ENCODE measurements at places on chromosomes 7 and 10.

DNA sequence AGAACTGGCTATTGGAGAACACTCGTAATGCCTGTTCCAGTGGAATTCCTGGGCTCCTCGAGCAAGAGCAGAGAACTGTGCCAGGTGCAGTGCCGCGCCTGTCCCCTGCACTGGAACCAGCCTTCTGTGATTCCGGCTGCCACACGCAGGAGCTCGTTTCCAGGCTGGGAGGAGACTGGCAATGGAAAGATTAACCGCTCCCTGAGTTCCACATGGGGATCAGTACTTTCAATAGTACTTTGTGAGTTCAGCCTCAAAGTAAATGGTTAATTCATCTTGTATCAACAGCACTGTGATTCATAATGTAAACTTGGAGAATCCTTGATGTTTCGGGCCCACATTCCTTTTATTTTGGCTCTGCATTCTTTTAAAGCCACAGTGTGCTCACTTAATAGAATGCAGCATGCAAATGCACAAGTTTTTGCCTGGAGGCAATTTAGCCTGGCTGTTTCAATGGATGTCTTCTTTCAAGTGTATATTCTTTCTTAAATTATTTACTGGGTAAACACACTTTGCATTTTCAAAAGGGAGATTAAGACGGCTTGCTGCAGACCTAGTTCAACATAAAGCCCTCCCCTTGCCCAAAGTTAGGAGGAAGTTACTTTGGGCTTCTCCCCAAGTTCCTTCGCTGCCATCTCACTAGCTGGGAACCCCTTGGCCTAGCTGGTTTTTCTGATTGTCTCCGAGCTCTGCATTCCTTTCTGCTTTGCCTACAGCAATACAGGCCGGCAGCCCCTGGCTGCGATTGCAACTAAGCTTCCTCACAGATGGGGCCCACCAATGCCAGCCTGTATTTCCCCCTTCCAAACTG, 138.1 kb upstream of the TCF7L2 start:
- no peak for DNase-seq

GRCh38 chr10:127577376-127578258, 28.5 kb downstream of the NPS start:
- no peak for DNase-seq

- DNase-seq, result no peak
Measured at GRCh38 chr10:116121640-116122525, 151.1 kb downstream of the GFRA1 start.

DNA sequence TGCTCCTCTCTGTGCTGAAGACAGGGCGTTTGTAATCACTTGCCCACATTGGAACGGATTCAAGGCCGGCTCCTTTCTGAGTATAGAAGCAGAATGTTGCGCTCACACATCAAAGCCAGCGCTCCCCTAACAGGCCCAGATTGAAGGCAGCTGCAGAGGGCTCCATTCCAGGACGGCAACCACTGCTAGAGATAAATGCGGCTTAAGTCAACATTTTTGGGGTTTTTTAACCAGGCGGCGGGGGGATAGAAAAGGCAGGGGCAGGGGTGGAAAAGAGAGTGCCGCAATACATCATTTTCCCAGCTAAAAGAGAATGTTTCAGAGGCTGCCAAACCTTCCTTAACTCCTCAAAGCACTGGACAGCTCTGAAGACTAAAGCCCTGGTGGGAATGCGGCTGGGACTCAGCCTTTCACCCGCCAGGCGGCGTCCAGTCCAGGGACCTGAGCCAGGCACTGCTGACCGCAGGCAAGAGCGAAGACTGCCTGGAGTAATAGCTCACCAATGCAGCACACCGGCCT, 189.6 kb downstream of the TNS3 start:
- no peak for DNase-seq

GRCh38 chr7:108454674-108455550, 1.3 kb downstream of the NRCAM start:
- DNase-seq, result no peak

- no peak for DNase-seq
Measured at GRCh38 chr7:8827329-8827728, 393.9 kb downstream of the NXPH1 start.

DNA sequence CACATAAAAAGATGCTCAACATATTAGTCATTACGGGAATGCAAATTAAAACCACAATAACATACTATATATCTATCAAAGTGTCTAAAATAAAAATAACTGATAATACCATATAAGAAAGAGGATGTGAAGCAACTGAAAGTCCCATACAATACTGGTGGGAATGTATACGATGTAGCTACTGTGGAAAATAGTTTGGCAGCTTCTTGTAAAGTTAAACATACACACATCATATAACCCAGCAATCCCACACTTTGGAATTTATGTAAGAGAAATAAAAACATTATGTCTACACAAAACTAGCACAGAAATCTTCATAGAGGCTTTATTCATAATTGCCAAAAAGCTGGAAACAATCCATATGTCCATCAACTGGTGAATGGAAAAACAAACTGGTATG, 10.5 kb upstream of the COMMD3 start:
- DNase-seq, result no peak

DNA sequence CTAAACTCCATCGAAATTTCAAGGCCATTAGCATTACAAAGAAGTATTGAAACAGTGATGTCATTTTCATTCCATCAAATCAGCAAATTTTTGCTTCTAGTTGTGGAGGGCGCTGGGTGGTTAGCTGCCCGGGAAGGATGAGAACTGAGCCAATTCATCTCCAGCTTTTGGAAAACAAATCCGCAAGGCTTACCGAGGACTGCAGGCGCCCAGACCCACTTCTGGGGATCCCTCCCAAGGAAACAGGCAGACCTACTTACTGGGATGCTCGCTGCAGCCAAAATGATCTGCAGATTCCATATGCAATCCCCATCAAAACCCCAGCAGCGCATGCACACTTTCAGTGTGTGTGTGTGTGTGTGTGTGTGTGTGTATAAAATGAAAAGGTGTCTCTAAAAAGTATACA, 19.2 kb downstream of the TNRC18 start:
- DNase-seq, result no peak

DNA sequence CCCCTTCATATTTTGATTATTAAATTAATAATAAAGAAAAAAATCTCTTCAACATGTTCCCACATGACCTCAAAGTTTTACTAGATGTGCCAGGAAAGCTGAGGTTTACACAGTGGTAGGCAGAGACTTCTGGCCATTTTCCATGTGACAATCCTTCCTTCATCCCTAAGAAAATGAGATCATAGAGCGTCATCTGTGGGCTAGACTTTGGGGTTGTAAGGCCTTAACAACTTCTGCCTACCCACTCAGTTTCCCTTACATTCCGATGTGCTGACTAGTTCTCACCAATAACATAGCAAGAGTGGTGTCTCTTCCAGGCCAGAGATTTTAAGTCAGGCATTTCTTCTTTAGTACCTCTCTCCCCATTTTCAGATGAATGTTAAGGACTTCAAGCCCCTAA, 171.1 kb upstream of the PHF14 start:
- DNase-seq, result no peak

DNA sequence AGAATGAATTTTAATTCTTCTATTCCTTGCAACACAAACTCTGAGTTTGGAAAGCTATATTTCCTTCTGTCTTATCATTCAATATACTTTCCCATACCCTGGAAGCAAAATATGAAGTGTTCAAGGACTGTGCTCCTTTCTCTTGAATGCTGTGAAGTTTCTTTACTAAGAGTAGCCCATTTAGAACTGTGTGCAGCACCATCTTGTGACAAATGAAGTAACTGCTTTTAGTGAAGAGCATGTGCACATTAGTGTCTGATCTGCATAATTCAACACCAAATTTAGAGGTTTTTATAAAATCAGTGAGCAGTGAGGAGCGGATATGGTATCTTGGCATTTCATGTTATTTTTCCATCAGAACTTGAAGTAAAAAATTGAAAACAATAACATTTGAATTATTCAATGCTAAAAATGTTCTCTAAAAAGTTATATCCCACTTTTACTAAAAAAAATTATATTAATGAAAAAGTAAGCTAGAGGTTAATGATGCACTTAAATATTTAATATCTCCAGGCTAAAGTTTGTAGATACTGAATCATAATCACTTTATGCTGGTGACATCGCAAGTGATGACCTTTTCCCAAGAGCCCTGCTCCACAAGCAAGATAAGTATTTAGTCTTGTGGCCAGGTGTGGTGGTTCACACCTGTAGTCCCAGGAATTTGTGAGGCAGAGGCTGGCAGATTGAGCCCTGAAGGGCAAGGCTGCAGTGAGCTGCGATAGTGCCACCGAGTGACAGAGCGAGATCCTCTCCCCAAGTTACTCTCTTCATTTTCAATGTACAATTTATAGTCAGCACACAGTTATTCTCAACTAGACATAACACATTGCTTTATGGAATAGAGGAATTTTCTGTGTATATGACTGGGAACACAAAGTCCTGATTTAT, 108.8 kb upstream of the PCLO start:
- peak; percentile 22 for DNase-seq

- no peak for DNase-seq
Measured at GRCh38 chr10:22438711-22439110, 93.4 kb downstream of the SPAG6 start.

DNA sequence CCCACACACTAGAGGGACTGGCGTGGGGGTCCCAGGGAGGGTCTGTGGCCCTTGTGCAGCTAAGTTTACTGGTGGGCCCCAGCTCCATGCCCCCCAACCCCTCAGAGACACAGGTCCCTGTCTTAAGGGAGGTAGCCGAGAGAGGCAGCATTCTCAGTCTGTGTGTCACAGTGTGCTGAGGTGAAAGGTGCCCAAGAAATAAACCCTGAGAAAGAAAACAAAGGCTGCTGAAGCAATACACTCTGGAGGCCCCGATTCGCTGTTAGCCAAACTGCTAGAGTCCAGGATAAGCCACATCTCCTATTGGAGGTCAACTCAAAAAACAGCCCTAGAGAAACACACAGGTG, 28.6 kb upstream of the NDST2 start:
- DNase-seq, result no peak

GRCh38 chr10:71889388-71889987, 38.4 kb upstream of the PSAP start:
- DNase-seq, result no peak

DNA sequence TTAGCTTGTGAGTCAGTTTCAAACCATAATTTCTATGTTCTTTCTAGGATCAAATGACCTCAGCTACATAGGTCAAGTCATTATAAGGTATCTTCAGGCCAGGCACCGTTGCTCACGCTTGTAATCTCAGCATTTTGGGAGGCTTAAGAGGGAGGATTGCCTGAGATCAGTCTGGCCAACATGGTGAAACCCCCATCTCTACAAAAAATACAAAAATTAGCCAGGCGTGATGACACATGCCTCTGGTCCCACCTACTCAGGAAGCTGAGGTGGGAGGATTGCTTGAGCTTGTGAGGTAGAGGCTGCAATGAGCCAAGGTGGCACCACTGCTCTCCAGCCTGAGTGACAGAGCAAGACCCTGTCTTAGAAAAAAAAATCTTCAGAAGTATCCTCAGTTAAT, 362.3 kb downstream of the GATA3 start:
- DNase-seq, result no peak

DNA sequence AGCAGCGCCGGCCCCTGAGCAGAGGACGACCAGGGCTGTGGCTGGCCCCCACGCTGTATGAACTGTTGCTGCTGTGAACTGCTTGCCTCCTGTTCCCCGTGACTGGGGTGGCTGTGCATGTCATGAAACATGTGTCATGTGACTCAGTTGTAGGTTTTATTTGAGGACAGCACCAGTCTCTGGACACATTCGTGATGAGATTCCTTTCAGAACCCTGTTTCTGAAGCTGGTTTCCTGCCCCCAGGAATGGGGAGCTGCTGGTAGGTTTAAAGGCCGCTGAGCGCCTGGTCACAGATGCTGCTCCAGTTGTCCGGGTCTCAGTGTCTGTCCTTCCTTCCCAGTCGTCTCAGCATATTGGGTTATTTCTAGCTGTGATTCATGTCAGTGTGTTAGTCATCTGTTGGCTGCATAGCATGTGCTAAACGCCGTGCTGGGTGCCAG, 79.1 kb upstream of the PPIF start:
- no peak for DNase-seq

DNA sequence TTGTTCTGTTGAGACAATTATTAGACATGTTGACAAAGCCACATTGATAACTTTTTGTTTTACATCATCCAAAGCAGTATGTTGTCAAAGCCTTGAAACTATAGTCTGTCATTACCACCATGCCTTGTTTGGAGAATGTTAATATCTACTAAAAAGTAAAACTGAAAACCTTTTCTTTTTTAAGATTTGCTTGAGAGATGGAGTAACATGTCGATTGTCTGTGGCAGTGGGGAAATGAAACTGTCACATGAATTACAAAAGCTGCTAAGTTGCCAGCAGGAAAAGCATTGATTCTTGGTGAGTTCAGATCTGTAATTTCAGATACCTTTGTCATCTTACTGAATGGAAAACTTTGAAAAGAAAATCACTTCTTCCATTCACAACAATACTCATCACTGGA, 69.1 kb downstream of the TFPI2 start:
- DNase-seq, result no peak

GRCh38 chr7:158655507-158655906, 49.1 kb downstream of the NCAPG2 start:
- no peak for DNase-seq

DNA sequence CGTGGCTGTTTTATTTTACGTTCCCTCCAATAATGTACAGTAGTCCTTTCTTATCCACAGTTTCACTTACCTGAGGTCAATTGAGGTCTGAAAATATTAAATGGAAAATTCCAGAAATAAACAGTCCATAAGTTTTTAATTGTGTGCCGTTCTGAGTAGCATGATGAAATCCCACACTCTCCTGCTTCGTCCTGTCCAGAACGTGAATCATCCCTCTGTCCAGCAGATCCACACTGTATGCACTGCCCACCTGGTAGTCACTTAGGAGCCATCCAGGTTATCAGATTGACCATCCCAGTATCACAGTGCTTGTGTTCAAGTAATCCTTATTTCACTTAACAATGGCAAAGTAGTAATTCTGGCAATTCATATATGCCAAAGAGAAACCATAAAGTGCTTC, 46.3 kb downstream of the STARD3NL start:
- no peak for DNase-seq

DNA sequence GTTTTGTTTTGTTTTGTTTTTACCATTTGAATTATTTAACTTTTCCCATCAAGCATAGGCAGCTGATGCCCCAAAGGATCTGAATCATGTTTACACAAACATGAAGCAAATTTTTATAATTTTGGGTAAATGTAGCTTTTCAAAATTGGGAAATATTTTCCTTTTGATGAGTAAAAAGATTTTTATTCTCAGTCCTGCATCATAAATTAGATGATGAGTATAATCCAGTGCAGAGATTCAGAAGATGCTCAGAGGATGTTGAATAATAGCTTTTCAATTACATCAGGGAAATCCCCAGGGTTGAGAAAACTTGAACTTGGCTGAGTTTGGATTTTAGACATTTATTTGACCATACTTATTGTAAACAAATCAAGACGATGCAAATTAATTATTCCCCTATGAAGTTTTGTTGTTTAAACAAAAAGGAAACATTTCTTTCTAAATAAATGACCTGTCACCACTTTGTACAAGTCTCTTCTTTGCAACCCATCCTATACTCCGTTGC, 121.7 kb downstream of the FAM204A start:
- DNase-seq, result no peak

- no peak for DNase-seq
Measured at GRCh38 chr7:129906700-129907099, 46.1 kb downstream of the UBE2H start.

All from NCI-H1417 treated with DMSO at 0.1 percent for 48 hours (cell line).